ENCODE measurements at places on chromosomes 3 and 15.

DNA sequence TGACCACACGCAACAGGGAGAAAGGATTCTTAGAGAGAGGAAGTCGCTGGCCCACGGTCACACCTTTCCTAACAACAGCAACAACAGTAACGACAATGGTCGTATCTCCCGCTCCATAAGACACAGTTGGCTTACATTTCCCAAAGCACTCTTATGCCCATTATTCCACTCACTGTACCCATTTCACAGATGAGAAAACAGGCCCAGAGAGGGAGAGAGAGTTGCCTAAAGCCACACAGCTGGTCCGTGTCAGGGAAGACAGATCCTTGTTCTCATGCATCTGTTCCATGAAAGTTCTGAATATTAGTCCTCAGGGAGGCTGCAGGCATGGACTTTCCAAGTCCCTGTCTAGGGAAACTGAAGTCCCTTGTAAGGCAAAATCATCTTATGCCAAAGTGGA, 42.0 kb upstream of the ATP2B2 start:
- no peak for DNase-seq

GRCh38 chr3:157471064-157471463, 32.2 kb downstream of the VEPH1 start:
- no peak for DNase-seq

DNA sequence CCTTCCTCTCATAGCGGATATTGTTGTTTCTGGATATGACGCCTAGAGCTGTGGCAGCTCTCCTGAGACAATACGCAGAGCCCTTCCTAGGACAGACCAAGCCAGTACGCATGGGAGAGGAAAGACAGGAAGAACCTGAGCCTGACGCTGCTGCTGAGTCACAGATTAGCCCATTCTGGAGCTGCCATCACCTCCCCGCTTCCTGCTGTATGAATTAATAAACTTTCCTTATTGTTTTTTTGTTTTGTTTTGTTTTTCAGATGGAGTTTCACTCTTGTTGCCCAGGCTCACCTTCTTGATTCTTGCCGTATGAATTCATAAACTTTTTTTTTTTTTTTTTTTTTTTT, 67.0 kb downstream of the PPCDC start:
- no peak for DNase-seq

DNA sequence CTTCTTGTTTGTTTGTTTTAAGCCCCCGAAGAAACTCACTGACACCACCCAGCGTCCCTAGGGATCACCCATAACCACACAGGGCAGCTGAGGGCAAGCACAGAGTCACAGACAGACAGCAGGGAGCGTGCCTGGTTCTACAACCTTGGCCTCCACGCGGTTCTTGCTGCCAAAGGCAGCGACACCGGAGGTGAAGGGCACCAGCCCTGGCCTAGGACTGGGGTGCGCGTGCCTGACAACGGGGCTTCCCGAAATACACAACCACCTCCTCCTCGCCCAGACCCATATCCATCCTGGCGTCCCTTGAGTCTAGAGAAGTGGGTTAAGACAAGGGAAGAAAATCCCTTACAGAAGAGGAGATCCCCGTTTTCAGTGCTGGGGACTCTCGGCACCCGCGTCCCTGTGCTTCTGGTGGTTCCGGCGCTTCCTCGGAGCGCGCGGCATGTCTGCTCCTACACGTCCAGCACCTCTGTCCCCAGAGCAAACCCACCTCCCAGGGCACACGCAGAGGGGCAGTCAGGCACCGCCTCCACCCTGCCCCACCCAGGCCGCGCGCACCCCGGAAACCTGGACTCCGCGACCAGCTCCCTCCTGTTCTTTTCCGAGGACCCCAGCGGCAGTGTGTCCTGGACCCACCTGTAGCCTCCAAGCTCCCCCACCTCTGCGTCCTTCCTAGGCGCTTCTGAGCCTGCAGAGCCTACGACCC, 911 bp downstream of the RFTN1 start:
- DNase-seq: peak; percentile 63

GRCh38 chr15:20671675-20672074, 130.1 kb upstream of the GOLGA6L6 start:
- no peak for DNase-seq

GRCh38 chr3:45762647-45763302, 33.6 kb downstream of the SLC6A20 start:
- no peak for DNase-seq

DNA sequence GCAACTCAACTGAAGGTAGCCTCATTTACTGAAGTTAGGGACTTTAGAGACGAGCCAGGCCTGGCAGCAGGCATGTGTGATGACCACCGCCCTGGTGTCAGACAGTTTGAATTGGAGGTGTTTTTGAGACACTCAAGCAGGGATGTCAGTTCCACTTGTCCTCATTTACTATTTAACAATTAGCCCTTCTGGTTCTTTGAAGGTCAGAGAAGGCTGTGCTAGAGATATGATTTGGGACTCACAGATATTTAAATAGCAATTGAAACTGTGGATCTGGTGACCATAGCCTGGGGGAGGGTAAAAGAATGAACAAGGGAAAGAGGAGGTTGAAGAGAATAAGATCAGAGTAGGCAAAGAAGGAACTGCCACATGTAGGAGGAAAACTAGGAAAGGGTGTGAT, 74.6 kb downstream of the REC114 start:
- no peak for DNase-seq

DNA sequence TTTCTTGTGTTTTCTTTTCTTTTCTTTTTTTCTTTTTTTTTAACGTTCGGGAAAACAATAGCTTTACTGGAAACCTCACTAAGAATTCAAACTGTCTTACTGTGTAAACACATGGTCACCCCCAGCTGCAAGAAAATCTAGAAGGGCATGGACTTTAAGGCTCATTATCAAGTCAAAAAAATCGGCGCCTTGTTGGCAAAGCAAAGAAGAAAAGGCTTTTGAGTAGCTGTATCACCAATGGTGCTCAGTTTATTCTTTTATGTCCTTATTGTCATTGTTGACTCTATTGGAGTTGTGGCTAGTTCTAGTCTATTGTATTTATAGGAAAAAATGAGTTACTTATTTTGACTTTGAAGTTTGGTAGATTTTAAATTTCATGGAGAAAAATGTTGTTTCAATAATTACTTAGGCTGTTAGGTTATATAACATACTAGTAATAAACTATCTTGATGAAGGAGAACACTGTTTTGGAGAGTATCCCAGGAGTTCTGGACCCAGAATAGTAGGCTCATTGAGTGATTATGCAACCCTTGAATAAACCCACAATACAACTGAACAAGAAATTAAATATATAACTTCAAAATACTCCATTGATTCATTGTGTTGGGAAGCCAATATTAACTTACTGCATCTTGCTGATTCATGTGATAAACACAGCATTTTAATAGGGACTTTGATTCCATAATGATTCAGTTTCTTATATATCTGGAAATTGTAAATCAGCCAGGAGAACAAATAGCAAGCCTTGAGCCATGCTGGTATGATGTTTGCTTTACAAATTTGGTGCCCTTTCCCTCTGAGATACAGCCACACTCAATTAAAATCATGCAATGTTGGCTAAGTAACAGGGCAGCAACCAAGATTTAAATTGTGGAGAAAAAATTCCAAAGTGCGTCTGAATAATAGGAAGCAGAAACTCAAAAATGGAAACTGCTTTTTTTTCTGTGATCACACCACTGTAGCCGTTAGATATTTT, 27.8 kb upstream of the GOLIM4 start:
- DNase-seq: peak; percentile 57

DNA sequence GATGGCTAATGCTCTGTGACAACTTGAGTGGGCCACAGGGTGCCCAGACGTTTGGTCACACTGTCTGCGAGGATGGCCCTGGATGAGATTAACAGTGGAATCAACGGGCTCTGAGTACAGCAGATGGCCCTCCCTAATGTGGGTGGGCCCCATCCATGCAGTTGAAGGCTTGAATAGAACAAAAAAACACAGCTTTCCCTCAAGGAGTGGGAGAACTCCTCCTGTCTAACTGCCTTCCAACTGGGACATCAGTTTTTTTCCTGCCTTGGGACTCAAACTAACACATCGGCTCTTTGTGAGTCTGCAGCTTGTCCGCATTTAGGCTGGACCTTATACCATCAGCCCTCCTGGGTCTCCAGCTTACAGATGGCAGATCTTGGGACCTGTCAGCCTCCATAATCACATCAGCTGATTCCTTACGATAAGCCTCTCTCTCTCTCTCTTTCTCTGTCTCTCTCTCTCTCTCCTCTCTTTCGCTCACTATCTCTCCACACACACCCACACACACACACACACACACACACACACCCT, 20.8 kb downstream of the FAM174B start:
- peak; percentile 7 for DNase-seq

GRCh38 chr15:90141646-90142045, 39.4 kb upstream of the IDH2 start:
- DNase-seq: no peak

- no peak for DNase-seq
Measured at GRCh38 chr3:72001758-72002157, 216.8 kb upstream of the PROK2 start.

- DNase-seq: no peak
Measured at GRCh38 chr15:99738021-99738847, 5.0 kb upstream of the LYSMD4 start.

GRCh38 chr3:62359531-62359930, 13.8 kb downstream of the FEZF2 start:
- no peak for DNase-seq

- DNase-seq: peak; percentile 55
Measured at GRCh38 chr15:38672814-38673670, 108.4 kb upstream of the RASGRP1 start.

DNA sequence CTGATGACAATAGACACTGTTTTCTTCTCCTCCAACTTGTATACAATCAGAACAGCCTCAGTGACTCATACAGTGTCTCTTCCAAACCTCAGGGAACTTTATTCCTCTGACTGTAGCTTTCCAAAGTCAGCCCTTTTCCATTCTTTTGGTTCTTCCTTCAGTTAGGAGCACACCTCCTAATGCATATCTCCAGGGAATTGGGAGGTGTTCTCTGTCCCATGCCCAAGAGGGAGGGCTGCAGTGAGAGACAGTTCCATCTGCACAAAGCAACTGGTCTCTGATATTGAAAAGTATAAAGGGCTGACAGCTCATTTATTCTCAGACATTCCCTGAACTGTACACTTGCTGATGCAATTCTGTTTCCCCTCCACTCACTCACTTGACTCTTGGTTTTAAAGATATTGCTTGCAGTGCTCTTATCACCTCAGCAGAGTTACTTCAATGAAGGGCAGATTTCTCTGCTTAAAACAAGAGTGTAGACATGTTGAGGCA, 337.8 kb upstream of the TBC1D5 start:
- DNase-seq: peak; percentile 61

GRCh38 chr15:86353213-86353612, 273.5 kb downstream of the AGBL1 start:
- no peak for DNase-seq

GRCh38 chr15:64681424-64682024, 93.9 kb downstream of the RBPMS2 start:
- peak; percentile 87 for DNase-seq

DNA sequence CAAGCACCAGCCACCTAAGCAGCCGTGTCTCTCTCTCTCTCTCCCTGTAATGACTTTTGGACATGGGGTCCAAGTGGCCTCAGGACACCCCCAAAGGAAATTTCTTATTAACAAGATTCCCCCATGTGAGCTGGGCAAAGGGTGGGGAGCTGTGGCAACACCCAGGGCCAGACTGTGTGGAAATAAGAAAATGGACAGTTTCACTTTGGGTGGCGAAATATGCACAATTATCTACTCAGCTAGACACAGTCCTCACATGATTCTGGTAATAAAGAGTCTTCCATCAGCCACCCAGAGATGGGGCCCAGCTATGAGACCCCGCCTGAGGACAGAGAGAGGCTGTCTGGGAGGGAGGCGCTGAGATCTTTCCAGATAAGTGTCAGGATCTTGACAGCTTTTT, 96.8 kb upstream of the TPM1 start:
- DNase-seq: no peak

DNA sequence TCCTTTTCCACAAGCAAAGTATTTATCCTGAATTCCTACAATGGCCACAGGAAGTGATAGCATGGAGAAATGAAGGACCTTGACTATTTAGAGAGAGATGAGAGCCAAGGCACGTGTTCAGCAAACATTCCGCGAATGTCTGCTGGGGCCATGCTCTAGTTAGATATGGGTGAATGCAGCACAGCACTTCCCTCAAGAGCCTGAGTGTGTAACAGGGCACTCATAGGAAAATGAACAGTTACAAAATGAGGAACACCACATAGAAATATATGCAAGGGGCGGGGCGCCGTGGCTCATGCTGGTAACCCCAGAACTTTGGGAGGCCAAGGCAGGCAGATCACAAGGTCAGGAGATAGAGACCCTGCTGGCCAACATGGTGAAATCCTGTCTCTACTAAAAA, 406.9 kb downstream of the NR2F2 start:
- no peak for DNase-seq

GRCh38 chr3:141044695-141045641, 6.2 kb upstream of the SPSB4 start:
- DNase-seq: no peak

GRCh38 chr3:10463533-10464434, 41.6 kb downstream of the ATP2B2 start:
- DNase-seq: peak; percentile 4

- peak; percentile 51 for DNase-seq
Measured at GRCh38 chr3:141738891-141739363, 829 bp downstream of the RNF7 start.

DNA sequence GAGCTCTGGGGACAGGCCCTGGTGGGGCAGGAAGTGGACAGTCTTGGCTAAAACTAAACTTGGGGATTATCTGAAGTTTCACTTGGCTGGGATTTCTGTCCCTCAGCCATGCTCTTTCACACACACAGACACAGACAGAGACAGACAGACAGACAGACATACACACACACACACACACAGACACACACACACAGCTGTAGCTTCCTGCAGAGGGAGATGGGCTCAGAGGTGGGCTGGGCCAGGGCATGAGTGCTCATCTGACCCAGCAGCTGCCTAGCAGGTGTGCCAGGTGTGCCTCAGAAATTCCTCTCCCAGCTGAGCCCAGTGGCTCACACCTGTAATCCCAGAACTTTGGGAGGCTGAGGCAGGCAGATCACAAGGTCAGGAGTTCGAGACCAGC, 3.3 kb downstream of the RHOV start:
- no peak for DNase-seq

- DNase-seq: no peak
Measured at GRCh38 chr3:195802795-195803194, 8.9 kb downstream of the MUC4 start.

- no peak for DNase-seq
Measured at GRCh38 chr3:147472846-147473245, 63.7 kb downstream of the ZIC1 start.

DNA sequence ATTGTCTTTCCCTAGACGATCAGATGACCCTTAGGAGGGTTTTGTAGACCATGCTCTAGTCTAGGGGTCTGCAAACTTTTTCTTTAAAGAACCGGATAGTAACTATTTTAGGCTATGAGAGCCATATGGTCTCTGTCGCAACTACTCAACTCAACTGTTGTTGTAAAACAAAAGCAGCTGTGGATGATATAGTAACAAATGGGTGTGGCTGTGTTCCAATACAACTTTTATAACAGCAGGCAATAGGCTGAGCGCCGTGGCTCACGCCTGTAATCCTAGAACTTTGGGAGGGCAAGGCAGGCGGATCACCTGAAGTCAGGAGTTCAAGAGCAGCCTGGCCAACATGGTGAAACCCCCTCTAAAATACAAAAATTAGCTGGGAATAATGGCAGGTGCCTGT, 6.1 kb upstream of the CMTM6 start:
- peak; percentile 27 for DNase-seq

GRCh38 chr3:40939030-40939740, 260.1 kb upstream of the CTNNB1 start:
- DNase-seq: no peak

All from NCI-H69 (cell line).